ENCODE measurements at places on chromosomes 2 and 18. TPM values are rescaled to one million over a fixed set of nuclear protein-coding genes. Genes with fewer than 3 reads are reported as not detected.

Gene FAM228A
- not detected for total RNA-seq

Gene CPO
- total RNA-seq, result 0.66 TPM

Gene CDH7
- total RNA-seq, result 0.29 TPM

Gene GALNT14
- total RNA-seq, result 2.7 TPM

Gene UCN
- 1.5 TPM for total RNA-seq

Gene CENPO
- total RNA-seq, result 47.3 TPM

Gene INHBB
- 0.13 TPM for total RNA-seq

Gene DSG1
- total RNA-seq, result not detected

Gene CDCA7
- 48.9 TPM for total RNA-seq

Gene SUPT7L
- total RNA-seq, result 30.4 TPM

Gene SLC4A3
- 11.1 TPM for total RNA-seq

Gene LIMS3
- 0.46 TPM for total RNA-seq

Gene KLHL29
- 2.1 TPM for total RNA-seq

Gene B4GALT6
- total RNA-seq, result 34.0 TPM

- DNase-seq, result no peak
Observed at GRCh38 chr2:213766062-213766461, 481.8 kb downstream of the SPAG16 start.

GRCh38 chr2:200677721-200678532 is 92.1 kb downstream of the AOX1 start:
- no peak for DNase-seq

GRCh38 chr2:235951982-235952381 is 216.2 kb downstream of the GBX2 start:
- DNase-seq, result no peak

DNA sequence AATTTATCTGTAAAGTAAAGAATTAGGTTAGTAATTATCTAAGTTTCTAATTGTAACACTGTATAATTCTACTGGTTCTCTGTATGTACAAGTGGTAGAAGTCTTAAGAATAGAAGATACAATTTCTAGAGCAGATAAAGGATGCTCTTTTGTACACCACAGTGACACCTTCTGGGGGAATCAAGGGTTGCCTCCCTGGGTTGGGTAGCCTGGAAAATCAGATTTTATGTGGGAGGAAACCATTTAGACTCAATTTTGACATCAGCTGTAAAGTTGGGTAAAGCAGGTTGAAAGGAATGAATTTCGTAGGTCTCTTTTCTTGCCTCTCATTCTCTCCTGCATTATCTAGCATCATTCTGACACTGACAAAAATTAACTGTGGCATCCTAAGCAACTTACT is 354.8 kb downstream of the DCC start:
- no peak for DNase-seq

DNA sequence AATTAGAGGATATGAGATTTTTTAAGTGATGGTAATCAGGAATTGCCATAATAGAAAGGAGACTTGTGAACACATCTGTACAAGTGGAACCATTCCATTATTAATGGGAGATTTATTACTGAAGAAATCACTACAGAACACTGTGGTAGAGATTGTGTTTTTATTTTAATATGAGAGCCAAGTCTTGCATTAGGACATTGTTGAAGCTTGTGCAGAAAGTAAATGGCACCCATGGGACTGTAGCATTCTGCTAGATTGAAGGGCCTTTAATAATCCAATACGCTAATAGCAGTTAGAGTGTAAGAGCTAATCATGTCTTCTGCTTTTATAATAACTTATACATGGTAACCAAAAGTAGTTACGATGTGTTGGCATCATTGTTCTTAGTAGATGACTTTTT is 83.6 kb downstream of the VRK2 start:
- DNase-seq, result no peak

DNA sequence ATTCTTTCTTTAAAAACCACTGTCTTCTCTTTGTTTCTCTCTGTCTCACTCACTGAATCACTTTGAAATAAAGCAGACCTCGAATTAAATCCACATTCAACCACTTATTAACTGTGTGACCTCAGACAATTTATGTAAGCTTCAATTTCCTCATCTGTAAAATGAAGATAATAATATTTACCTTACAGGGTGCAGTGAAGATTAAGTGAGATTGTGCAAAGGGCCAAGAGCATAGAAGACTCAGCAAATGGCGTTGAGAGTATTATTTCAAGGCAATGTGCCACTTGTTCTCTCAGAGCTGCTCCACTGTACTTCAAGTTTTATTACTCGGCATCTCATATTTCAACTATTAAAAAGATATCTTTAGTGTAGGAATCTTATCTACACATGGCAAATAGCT is 454.2 kb upstream of the HNRNPA3 start:
- DNase-seq, result no peak

DNA sequence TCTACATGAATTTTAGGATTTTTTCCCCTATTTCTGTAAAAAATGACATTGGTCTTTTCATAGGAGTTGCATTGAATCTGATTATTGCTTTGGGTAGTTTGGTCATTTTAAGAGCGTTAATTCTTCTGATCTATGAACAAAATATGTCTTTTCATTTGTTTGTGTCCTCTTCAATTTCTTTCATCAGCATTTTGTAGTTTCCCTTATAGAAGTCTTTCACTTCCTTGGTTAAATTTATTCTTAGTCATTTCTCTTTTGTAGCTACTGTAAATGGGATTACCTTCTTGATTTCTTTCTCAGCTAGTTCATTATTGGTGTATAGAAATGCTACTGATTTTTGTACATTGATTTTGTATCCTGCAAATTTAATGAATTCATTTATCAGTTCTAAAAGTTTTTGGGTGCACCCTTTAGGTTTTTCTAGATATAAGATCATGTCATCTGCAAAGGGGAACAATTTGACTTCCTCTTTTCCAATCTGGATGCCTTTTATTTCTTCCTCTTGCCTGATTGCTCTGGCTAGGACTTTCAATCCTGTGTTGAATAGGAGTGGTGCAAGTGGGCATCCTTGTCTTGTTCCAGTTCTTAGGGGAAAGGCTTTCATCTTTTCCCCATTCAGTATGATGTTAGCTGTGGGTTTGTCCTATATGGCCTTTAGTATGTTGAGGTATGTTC is 36.6 kb upstream of the AAK1 start:
- DNase-seq, result no peak

DNA sequence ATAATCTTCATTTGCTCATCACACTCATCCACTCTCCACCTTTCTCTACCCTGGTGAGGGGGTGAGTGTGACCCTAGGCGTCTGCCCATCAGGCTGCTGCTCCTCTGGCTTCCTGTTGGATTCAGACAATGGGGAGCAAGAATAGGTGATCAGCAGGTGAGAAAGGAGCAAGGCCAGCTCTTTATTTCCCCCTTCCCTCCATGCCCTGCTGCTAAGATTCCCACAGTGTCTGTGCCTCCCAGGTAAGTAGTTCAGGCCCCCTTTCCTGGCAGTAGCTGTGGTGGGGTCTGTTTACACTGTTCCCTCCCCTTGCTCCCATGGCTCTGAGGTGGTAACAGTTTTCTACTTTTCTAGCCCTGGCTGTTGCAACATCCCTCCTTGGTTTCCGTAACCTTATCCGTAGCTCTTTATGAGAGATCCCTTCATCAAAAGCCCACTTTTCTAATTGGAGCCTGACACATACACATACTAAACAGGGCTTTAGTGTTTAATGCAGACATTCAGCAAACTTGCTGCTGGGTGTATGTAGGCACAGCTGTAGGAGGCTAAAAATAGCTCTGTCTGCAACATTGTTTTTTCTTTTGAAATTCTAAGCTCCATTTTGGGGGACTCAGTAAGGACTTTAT is 27.5 kb downstream of the MAP2 start:
- DNase-seq, result peak; percentile 58

- DNase-seq, result no peak
Observed at GRCh38 chr2:122636097-122636496, 880.6 kb downstream of the TSN start.

DNA sequence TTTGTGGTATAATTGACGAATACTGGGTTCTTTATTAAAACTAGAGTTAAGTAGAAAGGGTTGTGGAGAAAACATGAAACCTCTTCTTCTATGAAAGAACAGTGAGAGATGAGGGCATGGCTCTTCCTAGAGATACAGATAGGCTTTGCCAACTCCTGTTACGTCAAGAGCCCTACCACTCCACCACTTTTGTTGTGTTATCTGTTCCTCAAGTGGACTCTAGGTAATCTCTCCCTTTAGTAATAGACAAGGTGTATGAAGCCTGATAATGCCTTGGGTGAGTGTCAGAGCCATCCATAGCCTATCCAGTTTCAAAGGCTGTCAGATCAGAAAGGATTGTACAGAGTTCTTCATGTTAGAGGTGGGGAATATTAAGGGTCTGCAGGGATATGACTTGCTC is 176.4 kb downstream of the SETBP1 start:
- DNase-seq, result no peak

GRCh38 chr2:143684551-143685320 is 555.5 kb downstream of the ARHGAP15 start:
- DNase-seq, result no peak

DNA sequence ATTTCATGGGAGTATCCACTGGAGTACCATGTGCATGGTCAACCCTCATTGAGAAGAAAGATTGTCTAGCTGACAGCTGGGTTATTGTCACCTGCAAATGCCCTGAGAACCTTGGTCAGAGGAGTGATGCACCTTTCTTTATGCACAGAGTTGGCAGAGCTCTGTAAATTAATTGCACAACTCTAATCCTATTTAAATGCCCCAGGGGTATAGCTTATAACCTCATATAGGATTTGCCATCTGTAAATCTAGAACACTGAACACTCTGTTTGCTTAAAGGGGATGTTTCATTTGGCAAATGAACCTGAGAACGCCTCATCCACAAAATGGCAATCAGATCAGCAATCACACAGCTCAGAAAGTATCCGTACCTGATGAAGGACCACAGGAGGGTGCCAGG is 71.8 kb upstream of the SP5 start:
- DNase-seq, result no peak

GRCh38 chr18:51089691-51090090 is 59.7 kb downstream of the SMAD4 start:
- DNase-seq, result no peak

DNA sequence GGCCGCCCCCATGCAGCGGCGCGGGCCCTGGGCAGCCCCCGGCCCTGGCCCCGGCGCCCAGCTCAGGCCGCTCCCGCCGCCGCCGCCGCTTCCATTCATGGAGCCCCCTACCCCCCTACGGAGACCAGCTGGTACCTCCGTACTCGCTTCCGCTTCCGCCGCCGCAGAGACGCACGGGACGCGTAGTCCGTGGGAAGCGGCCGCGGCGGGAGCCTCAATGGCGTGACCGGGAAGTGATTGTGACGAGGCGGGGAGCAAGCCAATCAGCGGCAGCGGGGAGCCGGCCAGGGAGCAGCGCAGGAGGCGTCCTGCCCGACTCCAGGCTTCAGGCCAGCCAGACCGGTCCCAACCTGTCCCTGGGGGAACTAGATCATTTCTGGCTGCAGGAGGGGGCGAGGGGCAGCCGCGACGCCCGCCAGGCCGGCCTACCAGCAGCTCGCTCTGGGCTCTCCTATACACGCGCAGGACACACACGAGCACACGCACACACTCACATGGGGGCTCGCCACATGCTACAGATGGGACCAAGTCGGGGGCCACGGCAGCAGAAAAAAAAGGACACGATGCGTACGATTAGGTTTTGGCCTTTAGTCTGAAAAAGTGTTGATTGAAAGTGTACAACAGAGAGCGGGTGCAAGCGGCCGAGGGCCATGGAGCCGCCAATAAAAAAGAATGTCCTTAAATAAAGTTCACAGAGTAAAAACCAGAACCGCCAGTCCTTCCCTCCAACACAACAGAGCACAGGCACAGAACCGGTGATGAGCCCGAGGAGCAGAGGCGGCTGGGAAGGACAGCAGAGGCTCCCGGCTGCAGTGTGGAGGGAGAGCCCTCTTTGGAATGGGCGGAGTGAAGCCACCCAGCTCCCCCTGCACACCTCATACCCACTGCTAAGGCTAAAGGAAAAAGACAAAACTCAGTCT is at the start of gene ZNF513:
TSS of gene ZNF513 (minus strand) at position 109 of the 920 bp plus-strand sequence. CDS start 208 bp downstream, outside the sequence.
- peak; percentile 98 for DNase-seq

GRCh38 chr2:39837856-39838453 is 58.9 kb upstream of the THUMPD2 start:
- DNase-seq, result peak; percentile 65

DNA sequence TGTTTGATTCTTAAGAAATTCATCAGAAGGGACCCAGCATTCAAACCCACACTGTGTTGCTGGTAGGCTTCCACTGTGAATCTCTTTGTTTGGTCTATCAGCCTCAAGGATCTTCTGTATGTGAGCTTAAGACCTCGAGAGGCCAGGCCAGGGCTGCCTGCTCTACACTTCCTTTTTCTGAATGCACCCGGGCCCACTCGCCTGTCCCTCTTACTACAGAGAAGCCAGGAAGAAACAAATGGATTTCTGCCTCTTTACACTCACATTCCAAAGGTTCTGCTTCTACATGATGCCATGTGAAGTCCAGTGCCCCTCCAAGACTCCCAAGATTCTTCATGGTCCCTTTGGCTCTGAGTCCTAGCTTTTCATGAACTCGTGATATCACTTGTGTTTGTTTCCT is 25.4 kb upstream of the MRPL19 start:
- DNase-seq, result no peak

- peak; percentile 87 for DNase-seq
Observed at GRCh38 chr2:222433332-222434173, 9.2 kb downstream of the SGPP2 start.

GRCh38 chr2:230503798-230504197 is 87.8 kb downstream of the SP100 start:
- DNase-seq, result no peak

GRCh38 chr2:161843936-161844335 is 219.7 kb downstream of the SLC4A10 start:
- DNase-seq, result no peak

- no peak for DNase-seq
Observed at GRCh38 chr18:62809900-62810299, 94.6 kb downstream of the PHLPP1 start.

DNA sequence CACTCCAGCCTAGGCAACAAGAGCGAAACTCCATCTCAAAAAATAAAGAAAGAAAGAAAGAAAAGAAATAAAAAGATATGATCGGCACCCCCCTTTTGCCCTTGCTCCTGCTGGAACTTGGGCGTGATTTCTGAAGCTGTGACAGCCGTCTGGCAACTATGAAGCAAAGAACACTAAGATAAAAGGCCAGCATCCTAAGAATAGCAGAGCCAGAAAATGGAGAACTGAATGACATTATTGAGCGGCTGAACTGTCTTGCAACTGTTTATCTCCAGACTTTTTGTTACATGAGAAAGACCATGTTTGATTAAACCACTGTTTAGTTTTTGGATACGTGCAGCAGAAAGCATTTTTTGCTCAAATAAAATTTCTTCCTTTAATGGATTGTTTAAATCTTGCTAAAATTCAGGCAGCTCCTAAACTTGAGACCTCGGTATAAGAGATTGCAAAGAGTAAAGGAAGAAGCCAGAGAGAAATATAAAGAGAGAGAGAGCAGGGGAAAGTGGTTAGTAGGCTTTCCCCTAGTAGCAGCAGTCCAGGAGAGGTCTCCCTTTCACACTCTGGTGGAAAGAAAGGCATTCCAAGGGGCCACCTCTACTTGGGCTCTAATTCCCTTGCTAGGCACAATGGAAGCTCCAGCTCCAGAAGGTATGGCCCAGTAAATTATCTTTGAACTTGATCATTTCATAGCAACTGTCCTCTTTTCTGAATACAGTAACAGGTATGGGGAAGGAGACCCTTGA is 8.2 kb upstream of the MBD2 start:
- peak; percentile 39 for DNase-seq
